T-cell (primary cell): ENCODE measurements at places on chromosomes 13 and 19.

GRCh38 chr13:65063753-65064152, 2166.4 kb downstream of the PCDH9 start:
- no peak for DNase-seq

DNA sequence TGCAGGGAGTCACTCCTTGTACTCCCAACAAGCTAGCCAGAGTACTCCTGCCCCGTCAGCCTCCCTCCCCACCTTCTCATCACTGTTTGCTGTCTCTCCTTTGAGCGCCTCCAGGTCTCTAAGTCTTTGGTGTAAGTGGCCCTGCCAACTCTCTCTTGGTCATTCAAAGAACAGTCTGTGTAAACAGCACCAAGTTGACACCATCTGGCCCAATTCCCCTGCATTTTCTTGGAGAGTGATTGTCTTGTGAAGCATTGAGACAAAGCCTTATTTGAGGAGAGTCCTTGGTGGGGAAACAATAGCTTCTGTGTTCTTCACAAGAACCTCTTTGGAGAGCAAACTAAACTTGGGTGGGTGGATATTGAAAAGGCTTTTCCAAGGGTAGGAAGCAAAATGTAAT, 114.6 kb upstream of the RNF113B start:
- DNase-seq = no peak

DNA sequence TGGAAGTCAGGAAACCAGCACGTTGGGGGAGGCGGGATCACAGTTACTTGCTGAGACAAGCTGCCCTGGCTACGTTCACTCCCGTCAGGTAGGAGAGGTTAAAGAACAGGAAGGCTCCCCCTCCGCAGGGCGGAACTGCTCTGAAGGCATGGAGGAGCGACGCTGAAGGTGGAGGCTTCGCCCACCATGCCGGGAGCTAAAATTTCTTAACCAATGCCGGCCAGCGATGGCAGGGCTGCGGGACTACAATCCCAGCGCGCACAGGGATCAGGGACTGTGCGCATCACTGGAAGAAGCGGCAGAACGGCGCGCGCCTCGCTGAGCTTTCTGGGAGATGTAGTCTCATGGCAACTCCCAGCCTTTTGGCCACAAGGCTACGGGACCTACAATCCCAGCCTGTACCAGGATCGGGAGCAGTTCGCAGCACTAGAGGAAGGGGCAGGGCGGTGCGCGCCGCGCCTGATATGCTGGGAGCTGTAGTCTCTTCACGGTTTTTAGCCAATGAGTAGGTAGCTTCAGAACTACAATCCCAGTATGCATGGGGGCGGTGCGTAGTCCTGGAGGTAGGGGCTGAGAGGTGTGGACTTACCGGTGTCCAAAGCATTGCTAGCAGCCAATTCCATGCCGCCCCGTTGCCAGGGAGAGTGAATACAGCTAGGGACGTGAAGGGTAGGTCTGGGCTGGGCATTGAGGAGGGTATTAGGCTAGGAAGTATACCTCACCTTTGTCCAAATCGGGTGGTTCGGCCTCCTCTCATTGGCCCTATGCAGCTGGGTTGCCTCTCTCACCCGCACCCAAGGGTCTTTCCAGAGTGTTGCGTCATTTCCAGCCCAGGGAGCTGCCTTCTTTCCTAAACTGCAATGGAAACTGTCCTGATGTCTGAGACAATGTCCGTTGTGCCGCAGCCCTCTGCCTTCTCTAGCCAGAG, 12.8 kb upstream of the ZNF682 start:
- peak; percentile 60 for DNase-seq

GRCh38 chr13:29706923-29707322, 111.4 kb upstream of the SLC7A1 start:
- no peak for DNase-seq

DNA sequence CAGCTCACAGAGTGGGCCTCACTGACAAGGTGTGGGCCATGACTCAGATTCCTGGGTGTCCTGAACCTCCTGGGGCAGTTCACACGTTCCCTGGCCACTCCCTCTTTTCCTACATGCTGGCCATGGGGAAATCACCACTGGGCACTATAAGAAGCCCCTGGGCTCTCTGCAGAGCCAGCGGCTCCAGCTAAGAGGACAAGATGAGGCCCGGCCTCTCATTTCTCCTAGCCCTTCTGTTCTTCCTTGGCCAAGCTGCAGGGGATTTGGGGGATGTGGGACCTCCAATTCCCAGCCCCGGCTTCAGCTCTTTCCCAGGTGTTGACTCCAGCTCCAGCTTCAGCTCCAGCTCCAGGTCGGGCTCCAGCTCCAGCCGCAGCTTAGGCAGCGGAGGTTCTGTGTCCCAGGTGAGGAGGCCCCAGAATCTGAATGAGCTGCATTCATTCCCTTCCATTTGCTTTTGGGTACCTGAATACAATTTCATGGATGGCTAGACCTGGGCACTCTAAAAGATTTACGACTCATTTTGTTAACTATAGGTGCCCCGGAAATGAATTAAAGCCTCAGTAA, at the start of gene OLFM4:
OLFM4 (plus strand) TSS at position 177 of the 567 bp plus-strand sequence; CDS start at position 201, 24 bp downstream.
- no peak for DNase-seq

- no peak for DNase-seq
Observed at GRCh38 chr13:46058268-46058667, 5.7 kb upstream of the ZC3H13 start.

GRCh38 chr13:61275736-61276135, 139.9 kb downstream of the PCDH20 start:
- DNase-seq = no peak

GRCh38 chr19:39207293-39207836, 3.3 kb upstream of the SYCN start:
- no peak for DNase-seq

- no peak for DNase-seq
Observed at GRCh38 chr13:99385940-99386339, 78.7 kb upstream of the GPR183 start.

GRCh38 chr13:51681037-51681678, 96.9 kb downstream of the WDFY2 start:
- DNase-seq = no peak

GRCh38 chr13:33479105-33479504, 193.6 kb upstream of the STARD13 start:
- no peak for DNase-seq

- no peak for DNase-seq
Observed at GRCh38 chr19:28905996-28906395, 307.0 kb downstream of the UQCRFS1 start.

DNA sequence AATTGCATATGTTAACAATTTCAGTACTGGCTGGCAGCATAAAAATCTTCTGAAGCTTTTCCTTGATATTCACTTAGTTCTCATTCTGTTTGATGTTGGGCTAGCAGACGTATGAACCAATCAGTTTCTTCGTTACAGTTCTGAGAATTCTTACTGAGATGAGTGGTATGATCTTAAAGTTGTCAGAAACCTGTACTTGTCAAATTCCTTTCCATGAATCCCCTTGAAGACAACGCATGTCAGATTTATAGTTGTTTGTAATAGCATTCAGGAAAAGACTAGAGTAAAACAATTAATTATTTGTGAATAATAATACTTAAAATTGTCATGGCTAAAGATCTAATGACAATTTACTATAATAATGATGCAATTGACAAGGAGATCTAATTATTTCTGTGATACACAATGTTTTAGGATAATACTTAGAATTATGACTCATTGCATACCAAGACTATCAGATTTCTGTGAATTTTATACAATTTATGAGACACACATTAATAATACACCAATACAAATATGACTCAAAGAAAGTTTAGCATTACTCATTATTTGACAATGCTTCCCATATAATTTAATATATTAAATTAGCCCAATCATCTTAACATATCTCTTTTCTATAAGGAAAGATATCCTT, 447.2 kb downstream of the RFC3 start:
- DNase-seq = no peak

GRCh38 chr19:3707868-3708206, 347 bp upstream of the TJP3 start:
- DNase-seq = no peak

- DNase-seq = no peak
Observed at GRCh38 chr19:38958301-38958700, 17.2 kb downstream of the FBXO17 start.

GRCh38 chr19:2286402-2287140, 4.6 kb upstream of the PEAK3 start:
- DNase-seq = no peak

GRCh38 chr13:113918580-113918979, 54.7 kb upstream of the GAS6 start:
- DNase-seq = no peak

DNA sequence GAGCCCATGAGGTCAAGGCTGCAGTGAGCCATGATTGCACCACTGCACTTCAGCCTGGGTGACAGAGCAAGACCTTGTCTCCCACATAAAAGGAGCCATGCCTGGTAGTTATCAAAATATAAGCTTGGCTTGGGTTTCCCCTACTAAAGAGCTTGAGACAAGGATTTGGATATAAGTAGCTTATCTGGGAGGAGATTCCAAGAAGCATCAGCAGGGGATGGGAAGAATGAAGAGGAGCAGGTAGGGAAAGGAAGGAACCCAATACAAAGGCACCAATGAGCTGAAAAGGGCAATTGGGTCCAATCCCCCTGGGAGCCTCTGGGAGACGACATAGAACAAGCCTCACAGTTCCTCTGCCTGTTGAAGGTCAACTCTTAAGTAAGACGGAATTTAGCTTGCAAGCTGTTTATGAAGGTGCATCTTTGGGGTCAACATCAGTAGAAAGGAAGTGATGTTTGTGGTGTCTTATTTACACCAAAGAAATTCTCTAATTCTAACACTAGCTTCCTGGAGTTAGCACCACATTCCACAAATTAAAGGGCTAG, 7.4 kb upstream of the CLEC4G start:
- no peak for DNase-seq

DNA sequence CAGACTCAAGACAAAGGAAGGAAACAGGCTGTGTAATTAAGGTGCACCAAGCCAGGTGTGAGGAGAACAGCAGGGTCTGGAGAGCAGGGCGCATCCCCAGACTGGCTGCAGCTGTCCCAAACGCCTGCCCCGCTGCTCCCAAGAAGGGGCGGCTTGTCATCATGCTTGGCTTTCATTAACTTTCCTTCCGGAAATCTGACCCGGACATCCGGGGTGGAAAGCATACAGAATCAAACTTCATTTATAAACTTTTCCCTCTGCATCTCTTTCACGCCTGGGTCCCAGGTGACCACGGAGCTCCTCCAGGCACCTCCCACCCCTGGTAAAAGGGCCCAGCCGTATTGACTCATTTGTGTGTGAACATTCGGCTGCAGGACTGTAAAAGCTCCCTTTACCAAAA, 31.7 kb downstream of the TSHZ3 start:
- DNase-seq = no peak

- no peak for DNase-seq
Observed at GRCh38 chr13:99022941-99023340, 45.1 kb upstream of the DOCK9 start.

- DNase-seq = no peak
Observed at GRCh38 chr19:17479325-17479791, 9.0 kb downstream of the SLC27A1 start.
